ENCODE measurements at places on chromosomes 12 and 14. TPM values are rescaled to one million over a fixed set of nuclear protein-coding genes. Genes with fewer than 3 reads are reported as not detected.
A peak's percentile ranks its signal among the peaks of the same experiment; 100 is the strongest.

GRCh38 chr14:77082356-77082755, 15.7 kb upstream of the CIPC start:
- no peak for DNase-seq

GRCh38 chr14:90235179-90235976, 21.0 kb upstream of the PSMC1 start:
- peak; percentile 3 for DNase-seq

DNA sequence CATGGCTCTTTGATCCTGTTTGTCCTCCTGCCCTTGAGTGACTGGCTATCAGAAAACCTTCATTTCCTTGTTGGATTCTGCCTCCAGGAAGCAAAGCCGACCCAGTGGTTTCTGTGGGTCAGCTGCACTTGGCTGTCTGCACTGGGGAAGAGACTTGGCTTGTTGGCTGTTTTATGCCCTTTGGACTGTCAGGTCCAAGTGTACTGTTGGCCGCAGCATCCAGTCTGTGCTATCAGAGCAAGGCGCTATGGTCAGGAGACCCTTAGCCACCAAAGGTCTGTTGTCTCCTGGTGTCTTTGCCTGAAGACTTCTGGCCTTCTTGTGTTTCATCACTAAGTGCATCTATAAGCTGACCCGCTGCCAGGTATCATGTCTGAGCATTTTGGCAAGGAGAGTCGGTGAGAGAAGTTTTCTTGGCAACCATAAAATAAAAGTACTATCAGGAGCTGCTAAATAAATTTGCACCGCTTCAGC, 177.4 kb upstream of the HIF1A start:
- no peak for DNase-seq

- no peak for DNase-seq
Observed at GRCh38 chr14:66539034-66539433, 31.1 kb downstream of the GPHN start.

- DNase-seq = no peak
Observed at GRCh38 chr14:103925316-103925715, 2.9 kb upstream of the TDRD9 start.

DNA sequence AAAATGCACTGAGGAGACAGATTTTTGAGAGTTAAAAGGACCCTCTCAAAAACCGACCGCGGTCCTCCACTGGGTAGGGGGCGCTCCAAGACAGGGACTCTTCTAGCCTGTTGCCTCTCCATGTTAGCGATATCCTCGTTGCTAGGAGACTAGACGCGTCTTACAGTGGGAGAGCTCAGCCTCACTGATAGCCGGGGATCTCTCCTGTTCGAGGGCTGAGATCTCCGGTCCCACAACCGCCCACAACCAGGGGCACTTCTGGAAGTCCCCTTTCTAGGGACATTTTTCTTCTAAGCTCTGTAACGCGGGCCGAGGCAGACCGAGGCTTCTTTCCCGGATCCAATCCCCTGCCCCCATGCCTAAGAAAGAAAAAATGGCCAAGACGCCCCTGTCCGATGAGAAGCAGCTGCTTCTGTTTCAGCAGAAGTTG, 21.3 kb downstream of the FKBP11 start:
- peak; percentile 75 for DNase-seq

- no peak for DNase-seq
Observed at GRCh38 chr12:92951006-92951405, 21.9 kb upstream of the EEA1 start.

The IFNG-AS1 gene
- not detected for total RNA-seq

The IL22 gene
- total RNA-seq = not detected

The KRT3 gene
- not detected for total RNA-seq

The STAC3 gene
- 0.11 TPM for total RNA-seq

The KTN1 gene
- 160 TPM for total RNA-seq

The PPP1R3E gene
- 2.7 TPM for total RNA-seq

The CEBPE gene
- not detected for total RNA-seq

The ALKBH1 gene
- total RNA-seq = 10.1 TPM

The ULK1 gene
- total RNA-seq = 21.9 TPM

The GRIP1 gene
- total RNA-seq = 0.45 TPM
